ENCODE measurements at places on chromosomes 12 and 14.

DNA sequence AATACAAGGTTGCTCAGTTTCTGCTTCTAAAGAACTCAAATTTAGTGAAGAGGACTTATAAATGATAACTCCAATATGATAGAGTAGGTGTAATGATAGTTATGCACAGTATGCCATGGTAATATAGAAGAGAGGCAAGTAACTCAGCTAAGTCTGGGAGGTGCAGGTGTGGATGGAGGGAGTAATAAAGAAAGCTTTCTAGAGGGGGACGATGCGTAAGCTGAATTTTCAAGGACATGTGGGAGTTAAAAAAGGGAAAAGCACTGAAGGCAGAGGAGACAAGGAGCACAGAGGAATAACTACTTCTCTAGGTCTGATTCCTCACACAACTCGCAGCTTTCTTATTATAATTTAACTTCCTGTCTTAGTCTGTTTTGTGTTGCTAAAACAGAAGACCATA lies 49.1 kb upstream of the ZDHHC17 start:
- DNase-seq: no peak

DNA sequence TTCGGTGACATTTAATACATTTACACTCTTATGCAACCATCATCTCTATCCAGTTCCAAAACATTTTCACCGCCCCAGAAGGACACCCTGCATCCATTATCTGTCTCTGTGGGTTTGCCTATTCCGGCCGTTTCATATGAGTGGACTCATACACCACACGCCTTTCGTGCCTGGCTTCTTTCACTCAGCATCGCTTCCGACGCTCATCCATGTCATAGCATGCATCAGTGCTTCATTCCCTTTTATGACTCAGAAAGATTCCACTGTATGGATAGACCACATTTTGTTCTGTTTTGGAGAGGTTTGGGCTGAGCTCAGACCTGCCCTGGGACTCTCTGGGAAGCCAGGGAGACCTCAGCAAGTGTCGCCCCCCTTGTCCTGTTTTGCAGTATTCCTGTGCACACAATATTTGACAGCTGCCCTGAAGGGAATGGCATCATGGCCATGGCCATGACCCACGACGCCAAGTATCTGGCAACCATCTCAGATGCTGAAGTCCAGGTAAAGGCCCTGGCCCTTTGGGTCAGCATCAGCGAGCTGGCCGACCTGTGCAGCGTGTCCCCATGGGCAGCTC lies 23.8 kb downstream of the CFAP251 start:
- no peak for DNase-seq

DNA sequence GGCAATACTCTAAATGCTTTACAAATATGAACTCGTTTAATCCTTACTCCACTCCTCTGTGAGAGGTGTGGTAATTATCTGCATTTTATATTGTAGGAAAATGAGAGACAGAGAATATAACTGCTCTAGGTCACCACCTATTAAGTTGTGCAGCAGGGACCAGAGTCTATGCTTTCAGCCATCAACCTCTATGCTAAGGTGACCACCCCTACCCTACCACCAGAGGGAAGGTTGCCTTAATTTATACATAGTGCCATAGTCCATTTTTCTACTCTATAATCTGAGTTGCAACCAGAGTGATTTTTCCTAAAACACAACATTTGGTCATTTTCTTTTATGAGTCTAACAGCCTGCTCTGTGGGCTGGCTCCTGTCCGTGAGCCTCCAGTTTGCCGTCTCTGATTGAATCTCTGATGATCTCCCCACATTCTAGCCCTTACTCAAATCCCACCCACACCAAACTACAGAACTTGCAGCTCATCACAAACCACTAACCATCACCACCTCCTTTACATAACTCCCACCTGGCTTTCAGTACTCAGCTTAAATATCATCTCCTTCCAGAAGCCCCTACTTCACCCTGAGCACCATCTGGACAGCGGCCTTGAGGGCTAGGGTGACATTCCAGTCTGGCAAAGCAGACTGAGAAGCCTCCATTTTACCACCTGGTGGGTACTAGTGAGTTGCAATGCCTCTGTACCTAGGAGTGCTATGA lies 126.6 kb downstream of the PPM1H start:
- DNase-seq: no peak

- DNase-seq: no peak
Measured at GRCh38 chr12:109473006-109473405, 4.1 kb downstream of the KCTD10 start.

GRCh38 chr14:100065111-100065871 lies at the start of gene EVL:
TSS of gene EVL (plus strand) at chr14:100065422. CDS start at chr14:100065501, 79 bp downstream.
- DNase-seq: no peak

DNA sequence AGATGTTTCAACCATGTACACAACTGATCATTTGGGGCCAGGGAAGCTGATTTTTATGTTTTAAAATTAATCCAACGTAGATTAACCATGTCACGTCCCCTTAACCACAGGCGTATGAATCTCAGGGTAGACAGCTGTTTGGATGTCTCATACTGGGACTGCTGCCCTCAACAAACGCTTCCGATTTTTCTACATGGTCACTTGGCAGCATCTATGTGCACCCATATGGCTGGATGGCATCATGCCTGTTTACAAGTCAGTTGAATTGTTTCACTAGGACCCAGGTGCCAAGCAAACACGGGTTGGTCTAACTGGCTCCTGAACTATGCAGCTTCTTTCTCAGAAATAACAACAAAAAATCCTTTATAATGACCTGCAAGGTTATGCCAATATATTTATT lies 393.8 kb downstream of the NPAS3 start:
- no peak for DNase-seq

DNA sequence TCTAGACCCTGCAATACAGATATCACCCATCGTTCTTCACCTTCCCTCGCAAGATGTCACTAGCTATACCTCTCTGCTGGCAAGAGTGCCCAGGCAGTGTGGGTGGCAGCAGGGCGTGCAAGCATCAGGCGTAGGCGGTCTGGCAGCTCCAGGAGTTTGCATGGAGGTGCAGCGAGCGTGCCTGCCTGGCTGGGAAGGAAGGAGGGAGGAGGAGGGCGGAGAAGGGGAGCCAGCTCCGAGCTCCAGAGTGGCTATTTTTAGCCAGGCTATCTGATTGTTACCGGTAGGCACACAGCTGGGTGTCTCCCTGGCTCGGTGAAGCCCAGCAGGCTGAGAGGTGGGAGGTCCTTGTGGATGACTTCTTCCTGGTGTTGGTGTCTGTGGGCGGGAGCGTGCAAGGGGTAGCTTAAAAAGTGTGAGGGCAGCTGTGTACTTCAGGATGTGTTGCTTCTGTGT lies 6.2 kb downstream of the FOXJ2 start:
- DNase-seq: no peak

- no peak for DNase-seq
Measured at GRCh38 chr12:132354211-132354981, 25.0 kb upstream of the GALNT9 start.

DNA sequence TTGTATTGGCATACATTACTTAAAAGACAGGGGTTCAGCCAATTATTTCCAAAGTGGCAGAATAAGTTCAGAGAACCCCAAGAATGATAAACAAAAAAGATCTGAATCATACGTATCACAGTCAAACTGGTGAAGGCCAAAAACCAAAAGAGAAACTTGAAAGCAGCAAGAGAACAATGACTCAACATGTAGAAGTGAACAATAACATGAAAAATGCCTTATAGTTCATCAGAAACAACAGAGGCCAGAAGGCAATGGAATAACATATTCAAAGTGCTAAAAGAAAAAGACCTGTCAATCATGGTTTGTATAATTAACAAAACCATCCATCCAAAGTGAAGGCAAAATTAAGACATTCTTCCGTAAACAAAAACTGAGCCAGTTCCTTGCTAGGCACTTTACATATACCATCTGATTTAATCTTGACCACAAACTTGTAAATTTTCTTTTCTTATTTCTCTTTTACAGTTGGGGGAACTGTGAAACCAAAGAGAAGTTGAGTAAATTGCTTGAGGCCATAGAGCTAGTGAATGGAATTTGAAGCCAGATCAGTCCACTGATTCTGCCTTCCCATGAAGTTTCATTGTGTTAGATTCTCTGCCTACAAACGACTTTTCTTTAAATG lies 232.1 kb upstream of the SEL1L start:
- DNase-seq: no peak

DNA sequence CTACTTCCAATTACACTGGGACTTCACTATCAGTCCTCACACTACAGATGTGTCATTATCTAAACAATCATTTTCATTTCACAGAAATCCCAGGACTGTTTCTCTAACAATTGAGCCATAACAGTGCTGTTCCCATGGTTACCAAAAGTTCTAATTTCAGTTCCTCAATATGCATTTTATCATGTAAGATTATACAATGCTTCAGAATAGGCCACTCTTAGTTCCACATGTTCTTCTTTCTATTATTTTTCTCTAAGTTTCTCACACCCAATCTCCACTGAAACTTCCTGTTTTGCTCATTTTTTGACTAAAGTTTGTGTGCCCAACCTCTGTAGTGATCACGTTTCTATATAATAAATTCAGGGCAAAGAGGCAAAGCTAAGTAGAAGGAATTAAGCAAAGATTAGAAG lies 185.8 kb downstream of the DUSP6 start:
- DNase-seq: no peak

DNA sequence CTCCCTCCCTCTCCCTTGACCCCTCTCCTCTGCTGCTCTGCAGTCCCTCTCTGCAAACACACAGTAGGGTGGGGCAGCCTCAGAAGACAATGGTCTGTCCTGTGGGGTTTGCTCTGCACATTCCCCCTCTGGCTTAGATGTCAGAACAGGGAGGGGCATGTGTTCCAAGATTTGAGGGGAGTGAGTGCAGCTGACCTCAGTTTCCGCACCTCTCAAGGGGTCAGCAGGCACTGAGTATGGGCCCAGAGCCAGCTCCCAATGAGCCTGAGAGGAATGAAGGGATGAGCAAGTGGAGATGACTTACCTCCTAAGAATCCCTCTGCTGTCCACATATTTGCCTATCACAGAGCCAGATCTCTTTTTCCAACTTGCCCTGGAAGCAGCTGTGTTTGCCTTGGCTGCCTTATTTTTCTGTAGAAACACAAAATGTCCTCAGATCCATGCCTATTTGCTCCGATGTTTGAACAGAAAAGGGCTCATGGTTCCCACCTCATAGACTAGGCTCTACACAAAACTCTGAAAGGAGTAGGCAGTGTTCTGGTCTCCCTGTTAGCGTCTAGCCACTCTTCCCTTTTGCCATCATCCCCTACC lies 111.4 kb downstream of the CRACR2A start:
- no peak for DNase-seq

DNA sequence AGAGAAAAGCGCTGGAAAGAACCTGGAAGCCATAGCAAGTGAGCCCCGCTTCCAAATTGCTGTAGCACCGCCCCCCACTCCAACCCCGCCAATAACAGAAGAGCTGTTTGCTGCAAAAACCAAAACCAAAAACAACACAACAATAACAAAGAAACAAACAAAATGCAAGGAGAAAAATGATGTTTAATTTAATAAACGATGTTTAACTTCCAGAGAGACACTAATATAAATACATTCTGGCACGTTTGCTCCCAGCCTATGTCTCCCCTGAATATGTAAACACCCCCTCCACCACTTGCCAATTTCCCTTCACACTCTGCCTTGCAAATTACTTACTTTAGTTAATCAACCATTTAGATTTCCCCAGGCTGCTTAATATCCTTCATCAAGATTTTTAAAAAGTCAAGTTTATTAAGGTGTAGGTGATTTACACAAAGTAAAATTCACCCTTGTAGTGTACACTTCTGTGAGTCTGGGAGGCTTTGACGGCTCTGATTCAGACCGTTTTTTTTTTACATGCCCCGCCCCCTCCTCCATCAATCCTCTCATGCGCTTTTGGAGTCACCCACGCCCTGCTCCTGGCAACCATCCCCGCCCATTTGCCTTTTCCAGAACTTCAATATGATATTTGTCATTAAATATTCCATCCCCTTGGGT lies 482 bp upstream of the IFI27L2 start:
- DNase-seq: no peak

GRCh38 chr14:91327661-91328312 lies 83.3 kb upstream of the GPR68 start:
- DNase-seq: no peak

DNA sequence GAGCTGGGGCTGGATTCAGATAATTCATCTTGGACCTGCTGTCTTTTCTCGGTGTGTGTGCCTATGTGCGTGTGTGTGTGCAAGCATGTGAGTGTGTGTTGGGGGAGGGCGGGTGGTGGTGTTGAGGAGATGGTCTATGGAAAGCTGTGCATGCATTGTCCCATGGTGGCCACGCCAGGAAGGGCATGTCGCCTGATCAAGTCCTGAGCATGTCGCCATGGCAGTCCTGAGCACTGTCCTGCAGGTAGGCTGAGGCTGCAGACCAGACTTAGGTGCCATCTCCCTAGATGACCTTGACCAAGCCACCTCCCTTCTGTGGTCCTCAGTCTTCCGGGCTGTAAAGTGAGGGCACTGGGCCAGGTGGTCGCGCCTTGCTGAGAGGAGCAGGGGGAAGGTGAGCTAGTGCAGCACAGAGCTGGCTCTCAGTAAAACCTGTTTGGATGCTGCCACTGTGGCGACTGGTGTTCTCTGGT lies 81.4 kb downstream of the PAPOLA start:
- no peak for DNase-seq

DNA sequence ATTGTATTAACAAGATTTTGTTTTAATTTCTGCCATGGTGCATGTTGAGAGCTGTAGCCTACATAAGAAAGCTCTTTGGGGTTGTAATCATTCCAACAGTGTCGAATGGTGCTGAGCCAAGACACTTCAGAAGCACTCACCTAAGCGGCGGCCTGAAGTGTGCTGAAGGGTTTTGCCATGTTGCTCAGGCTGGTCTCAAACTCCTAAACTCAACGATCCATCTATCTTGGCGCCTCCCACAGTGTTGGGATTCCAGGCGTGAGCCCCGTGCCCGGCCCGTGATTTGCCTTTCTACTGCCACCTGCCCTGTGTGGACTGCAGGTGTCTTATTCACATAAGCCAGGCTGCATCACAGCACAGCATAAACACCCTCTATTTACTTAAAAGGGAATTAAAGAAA lies 48.9 kb downstream of the AMN start:
- DNase-seq: no peak

DNA sequence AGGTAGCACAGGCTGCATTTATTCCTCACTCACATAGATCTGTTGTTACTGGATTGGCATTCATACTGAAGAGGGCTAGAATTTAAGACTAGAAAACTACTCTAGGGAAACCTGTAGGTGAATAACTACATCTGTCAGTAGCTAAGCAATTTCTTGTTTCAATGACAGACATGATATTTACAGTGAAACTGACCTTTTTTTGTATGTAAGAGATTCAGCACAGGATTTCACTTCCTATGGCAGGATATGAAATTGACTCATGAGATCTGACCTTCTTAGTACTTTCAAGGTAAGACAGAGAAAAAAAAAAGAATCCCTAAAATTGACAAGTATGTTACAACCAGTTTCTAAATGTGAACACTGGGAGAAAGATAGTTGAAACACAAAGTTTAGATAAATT lies 189.8 kb upstream of the SLC16A7 start:
- DNase-seq: no peak

Measured in cortex of kidney (tissue), 1 donor.